NCI-H460 (cell line): ENCODE measurements at places on chromosomes 16 and 17. TPM values are rescaled to one million over a fixed set of nuclear protein-coding genes. Genes with fewer than 3 reads are reported as not detected.
A peak's percentile ranks its signal among the peaks of the same experiment; 100 is the strongest.

The SPATA22 gene
- not detected in 2 replicates for total RNA-seq

The ELMO3 gene
- 1.1 and 1.5 TPM in 2 replicates for total RNA-seq

The PRR15L gene
- not detected in 2 replicates for total RNA-seq

The KLHDC4 gene
- total RNA-seq: 15.1 and 20.7 TPM in 2 replicates

The C16orf95 gene
- total RNA-seq: 2.7 and 2.8 TPM in 2 replicates

The CRYBA1 gene
- not detected in 2 replicates for total RNA-seq

DNA sequence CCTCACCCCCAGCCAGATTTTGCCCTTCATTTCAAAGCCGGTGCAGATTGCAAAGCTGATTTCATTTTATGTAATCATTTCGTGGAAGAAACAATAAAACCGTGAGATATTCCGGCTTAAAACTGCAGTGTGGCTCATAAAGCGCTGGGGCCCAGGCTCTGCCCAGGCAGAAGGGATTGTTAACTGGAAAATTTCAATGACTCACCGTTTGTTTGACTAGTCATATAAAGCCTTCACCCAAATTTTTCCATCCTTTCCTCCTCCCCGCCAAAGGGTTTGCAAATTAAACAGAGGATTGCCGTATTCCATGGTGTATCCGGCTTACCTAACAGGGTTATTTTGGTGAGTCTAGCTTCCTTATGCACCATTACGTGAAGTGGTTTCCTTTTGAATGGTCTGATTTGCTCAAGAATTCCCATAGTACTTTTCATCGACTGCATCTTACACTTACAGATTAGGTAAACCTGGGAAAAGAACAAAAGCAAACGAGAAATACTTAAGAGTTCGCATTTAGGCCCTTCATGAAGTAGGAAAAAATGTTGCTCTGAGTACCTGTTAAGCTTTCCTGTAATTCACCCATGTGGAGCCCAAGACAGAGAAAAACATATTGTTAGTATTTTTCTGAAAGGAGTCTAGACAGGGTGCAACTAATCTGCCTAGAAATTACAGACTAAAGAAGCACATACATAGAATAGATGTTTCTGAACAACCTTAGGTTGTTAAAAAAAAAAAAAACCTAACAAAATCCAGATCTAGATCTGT lies 949 bp upstream of the GSPT1 start:
- DNase-seq: no peak

DNA sequence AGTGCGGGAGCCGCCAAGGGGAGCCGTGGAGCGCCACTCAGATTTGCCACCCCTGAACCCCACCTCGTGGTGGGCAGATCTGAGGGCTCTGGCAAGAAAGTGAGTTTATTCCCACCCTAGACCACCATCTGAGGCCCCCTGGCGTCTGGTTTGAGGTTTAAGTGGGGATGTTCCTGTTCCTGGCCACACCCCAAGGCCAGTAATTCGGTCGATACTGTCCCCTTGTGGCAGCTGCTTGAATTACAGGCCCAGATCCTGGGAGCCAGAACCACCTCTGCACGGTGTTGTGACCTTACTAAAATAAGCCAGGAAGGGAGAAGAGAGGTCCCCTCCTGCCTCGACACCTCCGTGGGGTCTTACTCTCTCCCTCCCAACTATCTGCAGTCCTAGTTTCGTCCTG lies 3.3 kb upstream of the LAT start:
- peak; percentile 9 for DNase-seq

- no peak for DNase-seq
Observed at GRCh38 chr16:13781575-13782338, 138.2 kb upstream of the ERCC4 start.

GRCh38 chr17:45355087-45355486 lies 38.3 kb upstream of the MAP3K14 start:
- no peak for DNase-seq

DNA sequence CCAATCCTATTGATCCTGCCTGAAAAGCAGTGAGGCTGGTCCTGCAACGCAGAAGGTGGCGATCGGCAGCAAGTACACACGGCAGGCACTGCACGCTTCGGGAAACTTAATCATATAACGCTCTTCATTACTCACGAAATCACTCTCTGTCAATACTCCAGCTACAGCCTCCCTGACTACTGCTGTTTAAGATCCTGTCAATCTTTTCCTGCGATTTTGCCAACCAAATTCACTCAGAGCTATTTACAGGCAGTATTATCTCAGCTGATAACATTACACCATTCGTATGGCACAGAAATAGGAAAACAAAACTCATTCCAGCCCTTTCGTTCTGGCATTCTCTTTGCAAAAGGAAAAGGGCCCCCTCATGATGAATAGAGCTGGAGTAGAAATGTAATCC lies 262.4 kb upstream of the CDH8 start:
- no peak for DNase-seq

DNA sequence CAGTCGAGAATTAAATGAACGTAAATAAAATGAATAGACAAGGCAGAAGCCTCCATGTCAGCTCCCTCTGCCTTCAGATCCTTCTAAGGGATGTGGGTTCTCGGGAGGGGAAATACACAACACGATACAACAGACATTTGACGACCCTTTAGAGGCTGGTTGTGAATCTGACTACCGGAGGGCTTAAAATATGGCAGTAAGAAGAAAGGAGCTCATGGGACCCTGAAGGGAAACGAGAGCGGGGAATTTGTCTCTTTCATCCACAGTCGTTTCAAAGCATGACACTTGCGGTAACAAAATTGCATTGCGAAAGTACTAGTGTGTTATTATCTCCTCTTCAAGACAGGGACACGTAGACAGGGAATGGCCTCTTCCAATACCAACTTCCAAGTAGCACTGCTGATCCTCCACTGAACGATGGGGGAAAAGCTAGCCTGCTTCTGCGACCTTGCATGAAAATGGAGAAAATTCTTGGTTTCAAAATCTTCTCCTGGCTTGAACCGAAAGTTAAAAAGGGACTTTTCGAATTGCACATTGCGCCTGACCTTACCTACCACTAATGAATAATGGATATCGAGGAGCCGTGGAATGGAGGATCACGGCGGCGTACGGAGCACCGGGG lies 1.2 kb upstream of the TNRC6C start:
- DNase-seq: no peak

DNA sequence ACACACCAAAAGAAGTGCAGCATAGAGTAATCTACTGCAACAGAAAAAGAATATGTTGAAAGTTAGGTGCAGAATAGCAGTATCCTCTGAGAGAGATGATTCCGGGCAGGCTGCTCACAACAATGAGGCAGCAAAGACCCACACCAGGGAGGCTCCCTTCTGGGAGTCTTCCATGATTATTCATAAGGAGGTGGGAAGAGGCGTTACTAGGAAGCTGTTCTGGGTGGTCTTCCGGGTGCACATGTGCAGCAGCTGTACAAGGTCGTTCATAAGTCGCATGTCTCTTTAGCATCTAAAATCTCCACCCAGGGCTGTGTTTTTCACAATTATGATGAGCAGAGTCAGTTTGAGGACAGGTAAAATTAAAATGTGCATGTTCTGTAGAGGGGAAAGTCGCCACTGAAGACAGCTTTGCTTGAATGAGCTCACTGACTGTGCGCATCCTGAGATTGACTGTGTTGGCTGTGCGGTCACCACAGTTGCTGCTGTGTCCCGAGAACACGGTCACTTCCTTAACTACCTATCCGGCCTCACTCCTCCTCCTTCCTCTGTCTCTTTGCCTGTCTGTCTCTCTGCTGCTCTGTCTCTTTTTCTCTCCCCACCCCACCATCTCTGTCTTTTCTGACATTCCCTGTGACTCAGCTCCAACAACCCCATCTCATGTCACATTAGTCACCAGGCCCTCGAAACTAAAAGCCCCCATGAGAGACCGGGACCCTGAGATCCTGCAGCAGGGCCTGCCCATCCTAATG lies 125.5 kb upstream of the HSBP1 start:
- DNase-seq: no peak

DNA sequence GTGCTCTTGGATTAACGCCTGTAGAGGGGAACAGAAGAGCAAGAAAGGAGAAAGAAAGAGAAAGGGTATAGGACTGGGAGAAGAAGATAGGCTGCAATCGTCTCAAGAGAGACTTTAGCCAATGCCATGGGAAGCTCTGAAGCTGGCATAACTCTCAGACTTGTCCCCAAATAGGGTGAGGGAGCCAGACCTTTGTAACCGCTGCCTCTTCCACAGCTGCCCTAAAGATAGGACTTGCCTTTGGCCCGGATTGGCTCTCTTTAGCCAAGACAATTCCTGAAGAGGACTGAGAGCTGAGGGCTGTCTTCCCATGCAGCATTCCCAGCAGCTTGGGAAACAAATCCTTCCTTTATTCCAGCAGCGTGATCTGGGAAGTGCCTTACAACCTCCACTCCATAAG lies 20.8 kb upstream of the MMD start:
- no peak for DNase-seq

DNA sequence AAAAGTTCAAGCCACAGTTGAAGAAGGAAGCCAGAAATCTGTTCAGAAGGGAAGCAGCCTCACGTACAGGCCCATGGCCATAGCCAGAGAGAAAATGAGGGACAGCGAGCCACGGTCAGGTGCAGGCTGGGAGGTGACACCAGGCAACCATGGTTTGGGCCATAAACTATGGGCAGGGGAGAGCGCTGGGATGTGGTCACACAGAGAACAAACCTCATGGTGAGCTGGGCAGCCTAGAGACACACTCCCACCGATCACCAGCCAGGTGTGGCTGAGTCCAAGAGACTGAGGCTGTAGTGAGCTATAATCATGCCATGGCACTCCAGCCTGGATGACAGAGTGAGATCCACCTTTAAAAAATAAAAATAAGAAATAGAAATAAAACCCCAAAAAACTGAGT lies 76.5 kb downstream of the NETO2 start:
- DNase-seq: no peak

GRCh38 chr16:4318451-4318910 lies 2.6 kb downstream of the GLIS2 start:
- no peak for DNase-seq

- no peak for DNase-seq
Observed at GRCh38 chr16:77330332-77331042, 104.3 kb downstream of the ADAMTS18 start.

DNA sequence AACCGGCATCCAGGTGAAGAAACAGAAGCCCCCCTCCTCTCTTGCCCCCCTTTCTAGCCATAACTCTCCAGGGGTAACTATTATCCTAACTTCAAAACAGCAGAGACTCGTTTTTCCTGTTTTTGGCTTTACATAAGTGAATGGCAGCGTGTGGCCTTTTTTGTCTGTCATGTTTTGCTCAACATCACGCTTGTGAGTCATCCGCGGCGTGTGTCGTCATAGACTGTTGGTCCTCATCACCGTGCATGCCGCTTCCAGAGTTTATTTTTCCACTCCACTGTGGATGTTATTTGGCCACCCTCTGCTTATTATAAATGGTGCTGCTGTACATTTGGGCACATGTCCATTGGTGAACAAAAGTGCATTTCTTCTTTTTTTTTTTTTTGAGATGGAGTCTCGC lies 52.6 kb downstream of the ERN1 start:
- DNase-seq: no peak

GRCh38 chr17:39737206-39737759 lies 455 bp upstream of the GRB7 start:
- no peak for DNase-seq

DNA sequence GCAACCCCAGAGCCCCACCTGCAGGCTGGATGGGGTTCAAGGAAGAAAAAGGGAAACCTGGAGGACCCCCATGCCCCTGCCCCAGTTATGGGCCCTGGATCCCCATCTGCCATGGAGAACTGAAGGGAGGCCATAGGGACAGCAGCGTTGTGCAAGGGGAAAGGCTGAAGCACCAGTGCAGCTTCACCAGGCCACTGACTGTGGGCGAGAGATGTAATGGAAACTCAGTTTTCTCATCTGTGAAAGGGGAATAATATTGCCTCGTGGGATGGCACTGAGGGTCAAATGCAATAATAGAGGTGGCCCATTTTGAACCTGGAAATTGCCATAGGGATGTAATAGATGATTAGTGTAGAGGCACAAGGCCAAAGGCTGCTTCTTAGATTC lies 9.9 kb upstream of the TSPOAP1 start:
- DNase-seq: no peak

GRCh38 chr17:633133-633532 lies 81.5 kb downstream of the VPS53 start:
- DNase-seq: no peak

- no peak for DNase-seq
Observed at GRCh38 chr16:85289760-85290625, 177.7 kb upstream of the CIBAR2 start.

DNA sequence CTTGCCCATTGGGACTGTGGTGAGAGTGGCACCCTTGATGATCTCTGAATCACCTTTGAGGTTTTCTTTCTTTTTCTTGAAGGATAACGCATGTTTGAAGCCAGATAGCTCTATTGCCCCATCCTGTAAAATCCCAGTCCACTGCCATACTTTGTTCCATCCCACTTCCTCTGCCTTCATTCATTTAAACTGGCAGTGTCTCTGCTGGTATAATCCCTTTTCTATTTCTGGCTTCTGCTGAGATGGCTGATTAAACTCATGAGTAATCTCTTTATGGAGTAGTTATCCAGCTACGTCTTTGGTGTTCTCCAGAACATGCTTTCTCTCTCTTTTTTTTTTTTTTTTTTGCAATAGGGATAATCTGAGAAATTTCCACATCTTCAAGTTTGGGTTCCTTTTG lies 656.5 kb upstream of the SALL1 start:
- no peak for DNase-seq

DNA sequence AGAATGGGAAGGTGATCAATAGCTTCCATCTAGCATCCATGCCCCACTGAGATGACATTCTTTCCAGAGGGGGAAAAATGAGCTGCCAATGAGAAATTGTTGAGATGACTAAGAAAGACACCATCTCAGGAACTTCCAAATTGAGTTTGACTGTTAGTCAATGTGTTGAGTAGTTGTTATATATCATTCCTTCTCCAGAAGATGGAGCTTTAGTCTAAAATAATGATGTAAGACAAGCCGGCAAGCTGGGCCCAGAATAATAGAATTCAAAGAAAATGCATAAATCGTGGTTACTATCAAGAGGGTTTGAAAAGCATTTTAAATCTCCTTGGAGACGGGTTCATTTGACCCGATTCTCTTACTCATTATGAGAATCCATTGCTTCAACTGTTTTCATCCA lies 71.0 kb upstream of the ATF7IP2 start:
- no peak for DNase-seq

GRCh38 chr17:75232786-75233185 lies 27.3 kb downstream of the NUP85 start:
- DNase-seq: no peak

GRCh38 chr16:1470481-1471251 lies 4.2 kb downstream of the CLCN7 start:
- DNase-seq: no peak

DNA sequence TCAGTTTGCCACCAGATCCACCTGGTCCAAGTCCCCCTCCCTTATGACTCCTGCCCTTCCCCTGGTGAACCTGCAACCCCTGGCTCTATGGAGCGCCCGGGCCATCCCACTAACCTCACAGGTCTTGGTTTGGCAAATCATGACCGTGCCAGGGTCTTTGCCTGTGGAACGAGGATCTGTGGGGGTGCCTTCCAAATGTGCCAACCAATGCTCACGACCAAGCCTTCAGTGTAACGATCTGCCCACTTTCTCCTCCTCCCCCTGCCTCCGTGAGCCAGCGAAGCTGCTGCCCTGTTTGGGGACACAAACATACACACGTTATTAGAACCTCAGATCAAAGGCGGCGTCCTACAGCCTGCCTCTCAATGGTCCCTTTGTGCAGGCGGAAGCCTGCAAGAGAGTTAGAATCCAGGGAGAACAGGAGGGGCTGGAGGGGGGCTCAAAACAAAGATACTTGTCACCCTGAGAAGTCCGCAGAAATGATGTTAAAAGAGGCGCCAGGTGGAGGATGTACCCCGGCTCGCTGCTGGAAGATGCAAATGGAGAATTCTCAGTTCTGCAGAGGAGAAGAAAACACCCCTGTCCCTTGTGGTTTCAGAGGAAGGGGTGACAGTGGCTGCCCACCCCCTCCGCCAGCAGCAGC lies 9.0 kb upstream of the NKD1 start:
- DNase-seq: no peak
